ENCODE measurements at places on chromosomes 2 and 18. TPM values are rescaled to one million over a fixed set of nuclear protein-coding genes. Genes with fewer than 3 reads are reported as not detected.

Gene FAM124B
- 2.0 TPM for total RNA-seq

- no peak for DNase-seq
Measured at GRCh38 chr18:46814399-46814798, 57.5 kb upstream of the ST8SIA5 start.

GRCh38 chr2:128310761-128311160 lies 7.9 kb downstream of the HS6ST1 start:
- DNase-seq, result no peak

DNA sequence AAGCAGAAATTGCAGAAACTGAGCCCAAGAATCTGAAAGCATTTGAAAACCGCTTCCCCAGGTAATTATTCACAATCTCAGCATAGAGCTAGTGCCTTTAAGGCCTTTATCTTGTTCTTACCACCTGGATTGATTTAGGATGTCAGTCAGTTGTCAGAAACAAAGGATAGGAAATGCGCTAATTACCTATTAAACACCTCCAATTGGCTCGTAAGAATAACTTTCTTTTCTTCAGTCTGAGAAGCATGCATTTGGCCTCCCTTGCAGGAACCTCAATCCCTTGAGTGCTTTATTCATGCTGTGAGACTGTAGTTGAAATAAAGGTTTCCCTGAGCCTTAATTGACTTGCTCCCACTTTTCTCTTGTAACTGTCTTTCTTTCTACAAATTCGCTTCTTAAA lies 400.3 kb upstream of the LRATD1 start:
- DNase-seq, result no peak

DNA sequence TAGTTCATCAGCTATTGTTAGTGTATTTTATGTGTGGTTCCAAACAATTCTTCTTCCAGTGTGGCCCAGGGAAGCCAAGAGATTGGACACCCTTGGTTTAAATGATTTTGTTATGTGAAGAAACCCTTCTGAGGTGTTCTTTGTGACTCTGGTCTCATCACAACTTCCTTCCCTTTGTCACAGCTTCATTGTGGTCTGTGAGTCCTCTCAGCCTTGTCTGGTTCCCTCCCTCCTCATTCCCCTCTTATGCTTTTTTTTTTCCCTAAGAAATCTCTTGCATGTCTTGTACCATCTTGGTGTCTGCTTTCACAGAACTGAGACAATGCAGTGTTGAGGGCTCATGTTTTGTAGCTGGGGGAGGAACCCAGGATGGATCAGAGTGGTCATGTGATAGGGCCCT lies 118.9 kb downstream of the TMEM182 start:
- no peak for DNase-seq

- no peak for DNase-seq
Measured at GRCh38 chr2:176103742-176104315, 3.3 kb upstream of the HOXD11 start.
